ENCODE measurements at places on chromosomes 16 and 17.

- DNase-seq = no peak
Observed at GRCh38 chr17:55215711-55216110, 49.0 kb upstream of the HLF start.

GRCh38 chr16:86088816-86089215 lies 189.9 kb downstream of the IRF8 start:
- no peak for DNase-seq

GRCh38 chr17:28118362-28118761 lies 75.9 kb downstream of the NLK start:
- DNase-seq = no peak

- no peak for DNase-seq
Observed at GRCh38 chr17:74610108-74610507, 13.4 kb downstream of the CD300E start.

GRCh38 chr17:63622574-63623390 lies 565 bp downstream of the MAP3K3 start:
- DNase-seq = peak; percentile 67

DNA sequence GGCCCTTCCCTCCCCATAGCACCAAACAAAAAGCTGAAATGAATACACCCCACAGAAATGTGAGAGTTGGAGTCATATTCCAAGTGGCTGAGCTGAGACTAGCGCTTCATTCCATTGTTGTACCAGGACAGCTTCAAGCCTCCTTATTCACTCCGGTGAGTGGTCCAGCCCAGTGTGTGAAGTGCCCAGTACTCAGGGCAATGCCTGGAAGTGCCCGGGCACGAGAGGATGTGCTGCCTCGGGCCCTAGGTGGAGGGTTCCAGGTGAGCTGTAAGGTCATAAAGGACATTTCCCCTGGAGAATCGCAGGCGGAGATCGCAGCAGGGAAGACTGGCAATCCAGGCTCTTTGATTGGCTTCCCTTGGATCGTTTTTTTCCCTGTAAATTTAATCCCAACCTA lies 5.4 kb upstream of the CYLD start:
- no peak for DNase-seq

DNA sequence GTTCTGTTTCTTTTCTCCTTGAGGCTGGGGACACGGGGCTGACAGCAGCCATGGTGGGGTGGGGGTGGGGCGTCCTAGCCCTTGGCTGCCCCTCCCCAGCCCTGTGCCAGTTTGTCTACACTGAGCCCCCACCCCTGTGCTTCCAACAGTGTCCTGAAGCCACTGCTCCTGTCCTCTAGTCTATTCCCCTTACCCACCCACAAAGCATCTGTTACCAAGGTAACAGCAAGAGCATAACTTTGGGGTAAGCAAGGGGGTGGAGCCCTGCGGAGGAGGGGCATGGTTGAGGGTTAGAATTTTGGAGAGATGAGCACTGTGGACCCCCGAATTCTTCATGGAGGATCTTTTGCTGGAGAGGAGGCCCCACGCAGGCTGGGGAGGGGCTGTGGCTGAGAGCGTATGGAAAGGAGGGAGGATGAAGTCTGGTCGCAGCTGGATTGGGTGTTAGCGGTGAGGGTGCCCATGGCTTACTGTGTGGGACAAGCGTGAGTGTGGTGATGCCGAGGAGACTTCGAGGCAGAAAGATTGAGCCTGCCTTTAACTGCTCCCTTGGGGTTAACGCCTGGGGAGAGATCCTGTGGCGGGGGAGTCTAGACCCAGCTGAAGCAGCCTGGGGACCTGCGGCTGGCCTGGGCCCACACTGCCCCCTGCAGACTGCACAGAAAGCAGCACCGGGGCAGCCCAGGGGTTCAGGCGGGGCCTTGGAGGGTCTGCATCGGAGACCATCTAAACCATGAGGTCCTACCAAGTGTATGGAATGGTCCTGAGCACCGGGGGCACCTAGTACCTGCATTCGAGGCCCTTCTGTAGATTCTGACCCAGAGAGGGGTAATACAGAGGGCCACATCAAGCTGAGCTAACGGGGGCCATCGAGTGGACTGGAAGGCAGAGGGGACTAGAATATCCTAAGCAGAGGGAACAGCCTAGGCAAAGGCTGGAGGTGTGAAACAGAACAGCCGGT lies 6.1 kb upstream of the STAC2 start:
- peak; percentile 65 for DNase-seq

DNA sequence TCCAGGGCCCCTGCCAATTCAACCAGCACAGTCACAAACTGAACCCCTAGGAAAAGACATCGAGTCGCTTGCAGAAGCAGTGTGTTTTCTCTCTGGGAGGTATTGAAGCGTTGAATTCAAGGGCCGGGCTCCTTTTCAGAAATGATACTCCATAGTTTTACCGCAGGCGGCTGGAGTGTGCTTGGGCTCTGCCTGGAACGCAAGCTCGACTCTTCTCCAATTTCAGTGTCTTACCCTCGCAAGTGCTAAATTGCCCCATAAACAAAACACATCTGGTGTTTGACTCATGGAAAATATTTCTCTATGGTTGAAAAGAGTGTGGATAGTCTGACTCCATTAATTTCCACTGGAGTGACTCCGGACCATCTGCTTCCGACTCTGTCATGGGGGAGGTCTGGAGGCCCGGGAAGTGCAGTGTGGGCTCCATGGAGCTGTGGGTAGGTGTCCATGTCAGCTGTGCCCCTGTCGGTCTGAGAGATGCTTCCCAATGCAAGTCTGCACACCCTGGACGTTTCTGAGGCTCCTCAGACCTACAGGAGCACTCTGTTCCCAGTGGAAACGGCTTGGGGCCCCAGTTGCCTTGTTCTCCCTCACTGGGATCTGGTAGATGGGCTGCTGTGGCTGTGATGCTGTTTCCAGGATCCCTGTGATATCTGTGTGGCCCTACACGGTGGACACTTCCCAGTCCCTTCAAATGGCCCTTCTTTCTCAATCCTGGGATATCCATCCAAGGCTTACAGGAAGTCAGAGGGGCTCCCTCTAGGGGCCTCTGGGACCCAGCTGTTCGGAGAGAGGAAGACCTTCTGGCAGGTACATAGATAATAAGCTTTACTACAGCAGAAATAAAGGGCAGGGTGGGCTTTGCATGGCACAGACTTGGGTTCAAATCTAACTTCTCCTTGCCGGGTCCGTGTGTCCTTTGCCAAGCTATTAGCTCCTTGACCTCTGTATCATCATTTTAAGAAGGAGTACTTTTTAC lies 119.8 kb upstream of the CDH13 start:
- DNase-seq = no peak

GRCh38 chr16:49542391-49542891 lies 168.8 kb downstream of the C16orf78 start:
- DNase-seq = no peak

GRCh38 chr16:89704281-89704680 lies 2.8 kb upstream of the SPATA2L start:
- DNase-seq = no peak

DNA sequence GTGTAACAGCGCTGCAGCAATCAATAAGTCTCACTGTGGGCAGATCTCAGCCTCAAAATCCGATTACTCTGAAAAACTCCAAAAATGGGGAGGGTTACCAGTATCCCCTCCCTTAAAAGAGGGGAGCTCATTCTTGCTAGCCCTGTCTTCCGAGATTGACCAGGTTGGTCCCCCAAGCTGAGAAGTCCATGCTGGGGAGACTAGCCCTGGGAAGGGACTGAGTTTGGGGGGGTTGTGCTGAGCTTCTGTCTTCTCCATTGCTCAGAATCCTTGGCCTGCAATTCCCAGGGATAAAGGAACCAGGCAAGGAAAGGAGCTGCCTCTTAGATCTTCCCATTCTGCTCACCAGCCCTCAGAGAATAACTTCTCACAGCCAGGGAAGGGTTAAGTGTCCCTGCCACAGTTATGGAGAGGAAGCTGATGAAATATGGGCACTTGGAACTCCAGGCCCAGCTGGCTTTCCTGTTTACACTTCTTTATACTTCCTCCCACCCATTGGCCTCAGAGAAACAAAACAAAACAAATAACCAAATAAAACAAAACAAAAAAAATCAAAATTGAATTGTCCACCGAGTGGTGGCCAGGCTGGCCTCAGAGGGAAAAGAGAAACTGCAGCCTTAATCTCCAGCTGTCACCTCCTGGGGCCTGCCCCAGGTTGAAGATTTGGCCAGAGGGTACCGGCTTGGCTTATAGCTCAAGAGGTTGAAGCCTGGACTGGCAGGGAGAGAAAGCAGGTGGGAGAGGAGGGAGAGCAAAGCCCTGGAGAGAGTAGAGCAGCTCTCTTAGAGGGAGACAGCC lies 2.6 kb downstream of the HOXB3 start:
- no peak for DNase-seq

- DNase-seq = no peak
Observed at GRCh38 chr16:85757341-85757822, 6.5 kb upstream of the C16orf74 start.

- no peak for DNase-seq
Observed at GRCh38 chr17:50261051-50261915, 13.0 kb upstream of the TMEM92 start.

GRCh38 chr17:74190807-74191406 lies 12.6 kb upstream of the RPL38 start:
- DNase-seq = no peak

- DNase-seq = no peak
Observed at GRCh38 chr17:2466931-2467330, 44.8 kb downstream of the METTL16 start.

DNA sequence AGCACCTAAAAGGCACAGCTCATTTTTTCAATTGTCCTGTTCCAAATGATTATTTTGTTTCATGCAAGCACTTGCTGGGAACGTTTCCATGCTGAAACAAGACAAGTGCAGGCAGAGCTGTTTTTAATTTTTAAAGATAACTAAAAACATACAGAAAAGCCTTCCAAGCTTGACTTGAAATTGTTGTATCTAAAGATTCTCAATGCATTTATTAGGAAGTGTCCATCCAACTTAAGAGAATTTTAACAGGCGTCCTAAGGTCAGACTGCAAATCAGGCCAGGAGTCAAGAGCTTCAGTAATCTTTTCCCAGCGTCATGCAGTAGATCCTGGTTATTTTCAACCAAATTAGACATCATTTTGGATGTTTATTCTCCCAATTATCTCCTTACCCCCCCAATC lies 702.8 kb downstream of the KCNJ2 start:
- DNase-seq = no peak

DNA sequence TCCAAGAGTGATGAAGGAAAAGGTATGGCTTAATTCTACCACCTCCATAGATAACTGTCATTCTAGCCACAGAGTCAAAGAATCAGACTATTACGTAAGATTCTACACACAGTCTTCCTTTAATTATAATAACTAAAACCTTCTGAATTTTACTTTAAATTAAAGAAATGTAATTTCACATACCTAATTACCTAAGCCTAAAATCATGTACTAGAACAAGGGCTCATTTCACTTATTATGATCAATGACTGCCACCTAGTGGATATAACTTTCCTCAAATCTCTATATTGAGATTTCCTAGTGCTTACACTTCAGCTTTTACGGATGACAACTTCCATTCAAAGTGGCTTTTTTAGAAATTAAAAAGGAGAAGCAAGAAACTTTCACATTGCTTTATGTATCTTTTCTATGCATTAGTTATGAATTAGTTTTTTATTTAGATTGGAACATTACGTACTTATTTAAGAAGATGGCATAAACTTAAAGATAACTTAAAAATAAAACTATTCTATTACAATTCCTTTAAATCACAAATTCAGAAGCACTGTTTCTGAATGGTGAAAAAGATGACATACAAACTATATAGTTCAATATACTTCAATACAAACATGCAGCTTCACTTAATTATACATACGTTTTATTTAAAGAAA lies 18.2 kb upstream of the ABCA10 start:
- DNase-seq = peak; percentile 41
